ENCODE measurements at places on chromosomes 5 and 9. TPM values are rescaled to one million over a fixed set of nuclear protein-coding genes. Genes with fewer than 3 reads are reported as not detected.

- DNase-seq: no peak
Measured at GRCh38 chr5:179123109-179123426, 62.9 kb downstream of the ZNF354C start.

- DNase-seq: no peak
Measured at GRCh38 chr9:127422787-127423186, 1.4 kb upstream of the ZNF79 start.

DNA sequence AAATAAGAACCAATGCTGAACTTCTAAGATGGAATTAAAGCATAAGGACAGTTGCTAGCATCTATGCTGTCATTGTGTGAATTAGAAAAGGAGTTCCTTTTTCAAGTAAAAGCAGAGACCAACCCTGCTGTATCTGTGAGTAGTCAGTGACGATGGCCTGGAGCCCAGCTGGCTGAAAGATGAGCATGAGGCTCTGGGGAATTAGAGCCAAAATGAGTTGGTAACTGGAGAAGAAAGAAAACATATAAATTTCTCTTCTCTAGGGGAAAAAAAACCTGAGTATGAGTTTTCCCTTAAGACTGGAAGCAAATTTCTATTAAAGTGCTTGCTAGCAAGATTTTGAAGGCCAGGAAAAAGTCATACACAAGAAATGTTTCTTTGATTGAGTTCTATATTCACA is 1.6 kb upstream of the SPZ1 start:
- peak; percentile 43 for DNase-seq

Gene LSM11
- 4.3 TPM for total RNA-seq

Gene TERT
- 0.72 TPM for total RNA-seq
